DMS 273 treated with DMSO at 0.1 percent for 48 hours (cell line): ENCODE measurements at places on chromosomes 7 and 10.

DNA sequence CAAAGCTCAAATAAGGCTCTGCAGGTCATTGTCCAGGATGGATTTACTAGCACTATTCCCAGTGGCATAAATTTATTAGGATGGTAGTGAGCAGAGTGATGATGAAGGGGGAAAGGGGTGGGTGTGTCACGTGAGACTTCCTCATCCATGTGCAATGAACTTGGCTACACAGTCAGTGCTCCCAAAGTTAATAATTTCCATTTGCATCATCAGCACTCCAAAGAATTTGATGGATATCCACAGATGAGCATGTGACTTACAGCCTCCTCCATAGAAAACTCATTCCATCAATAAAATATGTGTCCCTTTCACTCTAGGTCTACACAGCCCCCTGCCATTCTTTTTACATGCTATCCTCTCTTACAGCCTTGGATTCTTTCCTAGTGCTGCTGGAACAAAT, 142.6 kb upstream of the PLPP4 start:
- DNase-seq, result no peak

- DNase-seq, result no peak
These were observed 74.3 kb downstream of the PTN start for GRCh38 chr7:137269240-137269639.

DNA sequence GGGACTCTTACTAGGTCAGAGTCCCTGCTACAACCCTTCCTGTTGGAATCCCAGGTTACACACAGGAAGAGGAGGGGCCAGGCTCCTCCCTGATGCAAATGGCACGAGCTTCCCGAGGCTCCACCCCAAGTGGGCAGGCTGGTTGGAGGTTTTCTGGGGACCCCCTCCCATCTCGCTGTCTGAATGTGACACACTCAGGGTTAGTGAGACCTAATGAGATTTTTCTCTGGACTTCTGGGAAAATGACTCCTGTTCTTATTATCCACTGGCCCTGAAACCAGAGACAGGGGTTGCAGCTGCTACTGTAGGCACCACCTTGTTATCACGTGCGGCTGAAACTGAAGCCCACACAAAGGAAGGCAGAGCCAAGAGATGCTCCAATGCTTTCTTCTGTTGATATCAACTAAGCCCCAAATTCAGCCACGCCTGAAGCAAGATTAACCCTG, 103.3 kb downstream of the FAM107B start:
- DNase-seq, result no peak

DNA sequence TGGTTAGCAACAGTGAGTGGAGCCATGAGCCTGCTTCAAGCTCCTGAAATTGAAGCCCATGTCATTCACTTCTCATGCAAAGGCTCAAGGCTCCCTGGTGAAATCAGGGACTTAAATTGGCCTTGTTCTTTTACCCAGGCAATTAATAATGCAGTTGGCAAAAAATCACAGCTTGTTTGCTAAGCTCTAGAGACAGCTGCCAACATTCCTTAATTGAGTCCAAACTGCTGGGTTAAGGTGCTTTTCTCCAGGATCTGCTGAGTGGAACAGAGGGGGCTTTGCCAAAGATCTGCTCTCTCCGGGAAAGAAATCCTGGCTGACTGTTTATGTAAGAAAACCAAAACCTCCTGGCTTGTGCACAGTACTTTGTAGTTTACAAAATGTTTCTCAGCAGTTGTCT, 257.6 kb upstream of the GHITM start:
- DNase-seq, result peak; percentile 7

- DNase-seq, result no peak
These were observed 4.6 kb upstream of the TMEM139 start for GRCh38 chr7:143280160-143280559.

- no peak for DNase-seq
These were observed 50.2 kb upstream of the GNA12 start for GRCh38 chr7:2894118-2894940.

GRCh38 chr10:5362873-5363272, 1.9 kb upstream of the UCN3 start:
- DNase-seq, result no peak

DNA sequence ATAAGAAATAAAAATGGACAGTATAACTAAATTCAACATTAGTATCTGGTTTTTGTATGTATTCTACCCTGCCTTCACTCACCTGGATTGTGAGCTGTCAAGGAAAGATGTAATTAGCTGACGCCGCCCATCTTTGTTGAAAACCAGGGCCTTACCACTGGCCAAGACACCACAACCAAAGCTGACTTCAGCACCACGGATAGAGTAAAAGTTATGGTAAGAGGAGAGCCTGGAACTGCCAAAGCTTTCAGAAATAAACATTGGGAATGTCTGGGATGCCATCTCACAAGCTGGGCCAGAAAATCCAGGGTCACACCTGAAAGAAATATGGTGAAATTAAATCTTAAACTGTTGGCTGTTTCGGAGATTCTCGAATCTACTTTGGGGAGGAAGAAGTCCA, 190.1 kb upstream of the SLC26A5 start:
- no peak for DNase-seq

GRCh38 chr7:99011341-99011705, 132.6 kb downstream of the SMURF1 start:
- no peak for DNase-seq

DNA sequence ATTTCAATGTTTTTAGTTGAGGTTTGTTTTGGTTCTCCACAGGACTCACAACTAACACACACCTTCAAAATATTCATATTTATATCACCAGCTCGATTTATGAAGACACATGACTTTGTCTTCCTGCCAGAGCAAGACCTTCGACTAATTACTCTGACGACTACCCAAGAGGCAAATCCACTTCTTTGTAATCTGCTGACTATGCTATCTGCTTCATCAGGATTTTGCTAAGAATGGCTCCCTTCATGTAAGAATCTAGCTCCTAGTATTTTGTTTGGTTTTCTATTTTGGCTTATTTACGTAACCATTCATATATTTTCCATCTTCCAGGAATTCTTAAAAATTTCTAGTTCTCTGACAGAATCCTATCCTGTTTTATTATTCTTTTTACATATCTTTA, 93.0 kb downstream of the BRAF start:
- DNase-seq, result no peak

GRCh38 chr10:12308736-12309375, 40.5 kb upstream of the CAMK1D start:
- DNase-seq, result no peak

DNA sequence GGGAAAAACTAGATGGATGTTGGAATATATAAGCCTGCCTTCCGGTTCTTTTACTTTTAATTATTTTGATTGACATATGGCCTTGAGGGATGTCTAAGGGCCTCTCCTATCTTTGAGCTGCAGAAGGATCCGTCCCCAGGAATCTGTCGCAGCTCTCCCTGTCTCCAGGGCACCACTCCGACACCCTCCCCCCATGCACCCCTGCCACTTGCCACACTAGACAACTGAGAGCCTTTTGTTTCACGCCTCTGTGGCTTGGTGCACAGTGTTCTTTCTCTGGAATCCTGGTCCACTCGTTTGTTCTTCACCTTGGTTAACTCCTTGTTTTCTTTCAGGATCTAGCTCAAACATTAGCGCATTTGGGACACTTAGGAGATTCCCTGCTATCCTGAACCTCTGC, 124.1 kb upstream of the EFCAB10 start:
- DNase-seq, result no peak

DNA sequence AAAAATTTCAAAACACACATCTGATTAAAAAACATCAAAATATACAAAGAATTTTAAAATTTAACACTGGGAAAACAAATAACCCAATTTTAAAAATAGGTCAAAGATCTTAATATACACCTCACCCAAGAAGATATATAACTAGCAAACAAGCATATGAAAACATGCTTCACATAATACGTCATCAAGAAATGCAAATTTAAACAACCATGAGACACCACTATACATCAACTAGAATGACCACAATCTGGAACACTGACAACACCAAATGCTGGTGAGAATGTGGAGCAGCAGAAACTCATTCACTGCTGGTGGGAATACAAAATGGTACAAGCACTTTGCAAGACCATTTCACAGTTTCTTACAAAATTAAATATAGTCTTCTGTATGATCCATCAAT, 498.4 kb downstream of the IPMK start:
- DNase-seq, result no peak

DNA sequence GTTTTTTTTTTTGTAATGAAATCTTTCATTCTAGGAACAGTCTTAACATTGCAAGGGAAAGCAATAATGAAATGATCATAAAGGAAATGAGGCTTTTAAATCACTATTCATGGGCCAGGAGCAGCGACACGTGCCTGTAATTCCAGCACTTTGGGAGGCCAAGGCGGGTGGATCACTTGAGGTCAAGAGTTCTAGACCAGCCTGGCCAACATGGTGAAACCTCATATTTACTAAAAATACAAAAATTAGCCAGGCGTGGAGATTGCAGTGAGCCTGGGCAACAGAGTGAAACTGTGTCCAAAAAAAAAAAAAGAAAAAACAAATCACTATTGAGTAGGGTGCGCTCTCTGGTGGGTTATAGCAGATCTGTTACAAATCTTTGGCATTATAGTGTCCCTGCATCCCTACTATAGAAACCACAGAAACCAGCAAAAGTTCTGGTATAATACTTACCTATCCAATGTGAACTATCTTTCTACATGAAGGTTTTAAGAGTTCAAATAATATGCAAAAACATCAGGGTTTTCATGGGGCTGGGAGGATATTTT, 72.1 kb downstream of the GLI3 start:
- DNase-seq, result no peak

GRCh38 chr10:34465678-34466077, 349.4 kb downstream of the PARD3 start:
- no peak for DNase-seq

DNA sequence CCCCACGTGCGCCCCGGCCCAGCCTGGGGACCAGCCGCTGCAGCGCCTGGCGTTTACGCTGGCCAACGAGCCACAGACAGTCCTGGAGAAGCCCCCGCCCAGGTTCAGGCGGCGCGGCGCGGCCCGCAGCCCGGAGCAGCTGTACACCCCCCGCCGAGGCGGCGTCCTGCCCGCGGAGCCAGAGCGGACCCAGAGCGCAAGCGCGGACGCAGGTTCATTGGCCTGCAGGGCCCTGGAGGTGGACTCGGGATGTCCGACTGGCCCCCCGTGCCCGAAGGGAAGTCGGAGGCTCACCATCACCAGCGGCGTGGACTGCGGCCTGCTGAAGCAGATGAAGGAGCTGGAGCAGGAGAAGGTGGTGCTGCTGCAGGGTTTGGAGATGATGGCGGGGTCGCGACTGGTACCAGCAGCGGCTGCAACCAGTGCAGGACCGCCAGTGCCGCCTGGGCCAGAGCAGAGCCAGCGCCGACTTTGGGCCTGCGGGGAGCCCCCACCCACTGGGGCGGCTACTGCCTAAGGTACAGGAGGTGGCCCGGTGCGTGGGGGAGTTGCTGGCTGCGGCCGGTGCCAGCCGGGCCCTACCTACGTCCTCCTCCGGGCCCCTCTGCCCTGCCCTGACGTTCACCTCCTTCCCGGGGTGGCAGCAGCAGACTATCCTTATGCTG, 72.0 kb upstream of the KCTD7 start:
- DNase-seq, result no peak

GRCh38 chr7:110388457-110388856, 702.5 kb upstream of the LRRN3 start:
- DNase-seq, result no peak

DNA sequence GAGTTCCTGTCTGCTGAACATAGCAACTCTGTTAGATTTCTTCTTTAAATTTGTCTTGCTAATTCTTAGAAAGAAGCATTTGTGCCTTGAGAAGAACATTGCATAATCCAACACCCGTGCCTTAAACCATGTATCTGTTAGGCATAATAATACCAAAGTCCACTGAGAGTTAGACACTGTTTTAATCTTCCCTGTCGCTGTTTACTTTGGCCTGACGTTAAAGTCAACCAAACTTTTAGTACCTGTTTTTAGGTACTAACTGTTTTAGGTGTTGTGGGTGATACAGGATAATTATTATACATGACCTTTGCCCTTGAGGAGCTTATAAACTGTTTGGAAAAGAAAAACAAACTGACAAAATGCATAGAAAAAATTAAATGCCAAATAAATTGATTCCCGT, 43.6 kb downstream of the KLHDC10 start:
- DNase-seq, result no peak

DNA sequence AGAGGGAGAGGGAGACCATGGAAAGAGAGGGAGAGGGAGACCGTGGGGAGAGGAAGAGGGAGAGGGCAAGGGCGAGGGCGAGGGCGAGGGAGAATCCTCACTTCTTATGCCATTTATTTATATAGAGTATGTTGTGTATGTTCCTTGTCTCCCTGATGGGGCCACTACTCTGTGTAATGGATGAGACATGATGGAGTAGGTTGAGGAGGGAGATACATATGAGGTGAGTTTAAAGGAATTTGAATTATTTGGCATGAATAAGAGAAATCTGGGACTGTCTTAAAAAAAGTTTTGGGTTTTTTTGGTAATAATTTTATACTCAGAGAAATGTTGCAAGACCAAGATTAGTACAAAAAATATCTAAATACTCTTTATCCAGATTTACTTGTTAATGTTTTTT, 20.1 kb downstream of the CCSER2 start:
- DNase-seq, result no peak

DNA sequence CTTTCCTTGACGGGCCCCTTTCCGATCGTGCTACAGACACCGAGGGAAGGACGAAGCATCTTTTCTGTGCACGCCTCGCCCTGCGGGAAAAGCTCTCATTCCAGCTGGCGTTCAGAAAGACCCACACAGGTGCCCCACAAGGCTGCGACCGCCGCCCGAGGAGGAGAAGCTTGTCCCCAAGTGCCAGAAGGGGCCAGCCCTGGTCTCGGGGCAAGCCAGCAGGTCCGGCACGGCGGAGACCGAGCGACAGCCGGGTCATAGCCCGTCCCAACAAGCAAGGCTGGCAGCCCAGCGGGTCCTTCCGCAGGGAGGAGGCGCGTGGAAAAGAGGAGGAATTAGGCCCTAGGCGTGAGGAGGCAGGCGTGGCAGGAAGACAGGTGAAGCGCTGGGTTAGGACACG, 62.7 kb downstream of the TNRC18 start:
- DNase-seq, result no peak

- DNase-seq, result no peak
These were observed 107.3 kb downstream of the PDGFA start for GRCh38 chr7:412313-412710.

- DNase-seq, result no peak
These were observed 12.3 kb upstream of the CRPPA start for GRCh38 chr7:16433568-16434122.

- no peak for DNase-seq
These were observed 380.7 kb upstream of the SHH start for GRCh38 chr7:156192921-156193320.

DNA sequence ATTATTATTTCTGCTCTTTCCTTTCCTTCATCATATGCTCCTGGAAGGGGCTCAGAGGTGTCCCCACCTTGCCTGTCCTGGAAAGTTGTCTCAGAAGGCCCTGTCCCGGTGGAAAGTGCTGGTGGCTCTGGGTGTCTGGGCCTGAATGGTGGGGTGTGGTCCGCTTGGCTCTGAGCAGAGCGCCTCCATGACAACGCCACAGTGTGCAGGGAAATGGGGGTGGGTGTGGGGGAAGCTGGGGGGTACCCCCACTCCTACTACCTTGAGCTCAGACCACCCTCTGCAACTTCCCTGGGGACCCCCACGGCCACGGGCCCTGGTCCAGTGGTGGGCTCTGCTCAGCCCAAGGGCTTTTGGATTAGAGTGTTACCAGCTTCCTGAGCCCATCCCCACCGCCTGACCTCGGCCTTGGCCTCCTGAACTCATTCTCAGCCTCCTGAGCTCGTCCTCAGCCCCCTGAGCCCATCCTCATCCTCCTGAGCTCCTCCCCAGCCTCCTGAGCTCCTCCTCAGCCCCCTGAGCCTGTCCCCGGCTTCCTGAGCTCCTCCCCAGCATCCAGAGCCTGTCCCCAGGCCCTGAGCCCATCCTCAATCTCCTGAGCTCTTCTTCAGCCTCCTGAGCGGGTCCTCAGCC, 106.4 kb upstream of the FAM20C start:
- no peak for DNase-seq
